HT-29 (cell line): ENCODE measurements at places on chromosomes 2 and 18.
A peak's percentile ranks its signal among the peaks of the same experiment; 100 is the strongest.

DNA sequence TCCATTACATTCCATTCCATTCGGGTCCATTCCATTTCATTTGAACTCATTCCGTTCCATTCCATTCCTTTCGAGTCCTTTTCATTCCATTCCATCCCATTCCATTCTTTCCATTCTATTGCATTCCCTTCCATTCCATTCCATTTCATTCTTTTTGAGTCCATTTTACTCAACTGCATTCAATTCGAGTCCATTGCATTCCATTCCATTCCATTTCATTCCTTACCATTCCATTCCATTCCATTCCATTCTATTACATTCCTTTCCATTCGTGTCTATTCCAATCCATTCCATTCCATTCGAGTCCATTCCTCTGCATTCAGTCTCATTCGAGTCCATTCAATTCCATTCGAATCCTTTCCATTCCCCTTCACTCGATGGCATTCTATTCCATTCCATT lies 1128.8 kb downstream of the RPIA start:
- no peak for DNase-seq

DNA sequence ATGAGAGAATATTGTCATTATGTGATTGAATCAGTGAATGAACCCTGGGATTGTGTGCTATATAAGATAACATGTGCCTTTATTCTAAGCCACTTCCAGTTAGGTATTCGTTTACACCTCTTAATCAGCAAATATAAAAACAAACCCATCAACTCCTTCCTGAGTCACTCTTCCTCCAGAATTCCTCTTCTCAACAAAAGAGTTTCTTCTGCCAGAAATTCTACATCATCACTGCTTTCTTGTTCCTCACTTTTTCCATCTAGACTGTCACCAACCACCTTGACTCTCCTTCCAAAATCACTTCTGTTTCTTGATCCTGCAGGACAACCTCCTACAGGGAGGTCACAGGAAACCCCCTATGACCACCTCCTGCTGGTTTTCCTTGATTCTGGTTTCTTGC lies 261.4 kb downstream of the CYP26B1 start:
- no peak for DNase-seq

GRCh38 chr2:134289225-134289624 lies 35.4 kb downstream of the MGAT5 start:
- no peak for DNase-seq

GRCh38 chr2:34176693-34177092 lies 577.6 kb upstream of the FAM98A start:
- no peak for DNase-seq

DNA sequence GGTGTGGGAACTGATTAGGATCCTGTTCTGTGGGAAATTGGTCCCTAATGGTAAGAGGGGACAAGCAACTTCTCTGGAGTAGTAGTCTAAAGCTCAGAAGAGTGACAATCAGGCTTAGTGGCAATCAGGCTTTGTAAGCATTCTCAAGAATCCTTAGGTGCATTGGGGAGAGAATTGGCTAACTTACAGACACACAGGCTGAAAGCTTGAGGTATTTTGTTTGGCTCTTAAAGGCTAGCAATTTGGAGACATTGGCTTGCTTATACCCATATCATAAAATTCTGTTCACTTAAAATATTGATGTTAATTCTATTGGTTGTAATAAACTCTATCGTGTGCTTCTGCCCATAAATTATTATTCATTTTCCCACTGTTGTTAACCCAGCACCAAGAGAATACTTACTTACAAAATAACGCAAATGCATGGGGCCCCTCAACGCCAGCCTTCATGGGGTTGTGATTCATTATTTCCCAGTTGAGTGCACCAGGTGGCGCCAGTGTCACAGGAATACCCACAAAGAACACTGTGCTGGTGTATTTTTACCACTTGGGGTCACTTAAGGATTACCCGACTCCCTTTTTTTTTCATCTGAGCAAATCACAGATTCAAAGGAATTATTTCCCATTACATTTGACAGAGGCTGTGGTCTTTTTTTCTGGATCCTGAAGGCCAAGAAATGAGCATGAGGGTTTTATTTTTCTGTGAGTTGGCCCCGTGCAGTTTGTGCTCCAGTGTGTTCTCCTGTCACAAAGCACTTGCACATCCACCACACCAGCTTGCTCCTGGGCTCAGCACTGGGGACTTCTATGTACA lies 45.5 kb downstream of the DDX1 start:
- peak; percentile 76 for DNase-seq
